Coronary artery (tissue), 2 donors: ENCODE measurements at places on chromosomes 6 and 20.

DNA sequence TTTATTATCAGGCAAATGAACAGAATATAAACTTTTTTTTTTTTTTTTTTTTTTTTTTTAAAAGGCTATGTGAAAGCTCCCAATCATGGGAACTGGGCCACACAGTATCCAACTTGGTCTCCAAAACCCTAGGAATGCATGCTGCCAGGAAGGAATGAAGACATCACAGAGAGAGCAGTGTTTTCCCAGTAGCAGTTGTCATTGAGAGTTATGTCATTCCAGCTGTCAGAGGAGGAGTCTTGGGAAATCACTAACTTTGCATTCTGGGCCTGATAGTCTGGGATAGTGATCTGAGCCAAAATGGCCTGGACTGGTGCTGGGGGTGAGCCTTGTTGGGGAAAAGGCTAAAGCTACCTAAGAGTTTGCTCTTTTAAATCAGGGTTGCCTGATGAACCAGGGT is 231.3 kb upstream of the MAP3K7 start:
- DNase-seq = no peak

DNA sequence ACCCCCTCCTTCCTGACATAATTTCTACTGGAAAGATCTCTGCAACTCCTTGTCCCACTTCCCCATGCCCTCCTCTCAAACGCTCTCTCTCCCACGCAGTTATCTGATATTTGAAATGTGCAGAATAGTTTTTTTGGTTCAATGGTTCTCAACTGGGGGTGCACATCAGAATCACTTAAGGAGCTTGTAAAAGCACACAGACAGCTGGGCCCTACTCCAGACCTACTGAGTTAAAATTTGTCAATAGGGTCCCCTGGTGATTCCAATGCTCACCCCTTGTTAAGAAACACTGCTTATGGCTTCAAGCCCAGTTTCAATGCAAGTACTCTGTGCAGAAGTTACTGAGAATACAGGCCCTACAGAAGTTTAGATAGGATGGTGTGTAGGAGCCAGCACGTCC is 45.2 kb upstream of the KCNK16 start:
- no peak for DNase-seq

- DNase-seq = peak; percentile 80
Observed at GRCh38 chr6:2632368-2632767, 118.4 kb downstream of the MYLK4 start.

DNA sequence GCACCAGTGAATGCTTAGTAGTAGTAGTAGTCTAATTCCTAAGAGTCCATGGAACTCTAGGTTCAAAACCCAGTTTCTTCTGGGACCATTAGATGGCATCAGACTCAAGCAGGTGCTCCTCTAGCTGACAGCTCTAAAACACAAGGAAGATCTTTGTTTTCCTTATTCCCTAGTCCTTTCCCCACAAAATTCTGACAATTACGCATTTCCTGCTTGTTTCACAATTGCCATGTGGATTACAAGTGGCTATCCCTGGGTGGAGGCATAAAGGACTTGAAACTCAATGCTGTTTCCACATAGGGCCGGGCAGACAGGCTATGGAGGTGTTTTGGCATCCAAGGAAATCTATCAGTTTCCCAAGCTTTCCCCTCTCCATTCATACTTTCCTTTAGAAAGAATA is 9.2 kb upstream of the HLA-DOB start:
- no peak for DNase-seq

DNA sequence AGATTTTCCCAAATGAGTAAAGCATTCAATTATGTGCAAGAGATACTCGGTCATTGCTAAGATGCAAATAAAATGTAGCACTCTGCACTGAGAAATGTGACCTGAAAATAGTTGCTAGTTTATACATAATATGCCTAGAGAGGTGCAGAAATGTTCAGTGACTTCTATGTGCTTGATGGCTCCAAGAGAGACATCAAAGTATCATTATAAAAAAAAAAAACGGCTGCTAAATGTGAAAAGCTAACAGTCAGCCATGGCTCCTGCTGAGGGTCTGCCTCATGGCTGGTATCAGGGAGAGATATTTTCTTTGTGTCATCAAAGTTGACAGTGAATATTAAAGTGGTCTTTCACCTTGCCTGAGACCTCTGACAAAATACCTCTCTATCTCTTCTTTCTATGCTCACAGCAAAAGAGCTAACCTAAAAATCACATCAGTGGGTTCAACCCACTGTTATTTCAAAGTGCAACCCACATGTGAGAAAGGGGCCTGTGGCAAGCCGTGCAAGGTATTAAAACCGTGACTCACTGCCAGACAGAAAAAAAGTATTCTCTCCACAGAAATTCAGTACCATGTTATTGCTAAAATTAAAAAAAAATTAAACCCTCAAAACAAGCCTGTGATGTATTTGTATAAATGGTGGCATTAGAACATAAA is 259.0 kb downstream of the HIVEP2 start:
- no peak for DNase-seq

DNA sequence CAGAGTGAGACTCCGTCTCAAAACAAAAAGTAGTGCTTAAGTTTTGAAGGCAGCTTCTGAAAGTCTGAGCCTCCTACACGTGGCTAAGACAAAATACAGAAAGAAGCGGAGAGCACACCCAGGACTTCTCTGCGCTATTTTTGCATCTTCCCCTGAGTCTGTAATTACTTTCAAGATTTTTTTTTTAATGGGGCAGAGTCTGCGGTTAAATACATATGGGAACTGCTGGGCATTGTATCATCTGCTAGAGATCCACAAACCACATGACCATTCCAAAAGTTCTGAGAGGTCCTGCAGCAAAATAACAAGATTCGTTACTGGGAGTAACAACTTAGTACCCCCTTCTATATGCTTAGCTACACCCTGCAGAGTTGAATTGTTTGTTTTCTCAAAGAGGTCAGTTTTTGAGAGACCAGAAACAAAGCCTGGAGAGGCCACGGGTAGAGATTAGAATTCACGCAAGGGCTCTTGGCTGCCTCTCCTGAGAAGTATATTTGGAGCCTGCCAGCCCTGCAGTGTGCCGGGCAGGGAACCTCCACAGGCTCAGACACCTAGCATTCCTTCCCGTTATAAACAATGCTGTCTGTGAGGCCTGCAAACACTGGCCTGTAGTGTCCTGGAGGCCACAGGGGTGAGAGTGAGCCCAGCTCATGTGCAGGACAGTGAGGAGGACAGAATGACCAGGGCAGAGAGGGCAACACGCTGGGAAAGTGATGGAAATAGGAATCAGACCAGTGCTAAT is 48.2 kb upstream of the FAM50B start:
- no peak for DNase-seq

- no peak for DNase-seq
Observed at GRCh38 chr6:9332241-9332780, 897.0 kb upstream of the SLC35B3 start.

- no peak for DNase-seq
Observed at GRCh38 chr6:108186226-108186625, 20.4 kb downstream of the NR2E1 start.

GRCh38 chr6:53375847-53376246 is 27.1 kb upstream of the ELOVL5 start:
- no peak for DNase-seq

GRCh38 chr6:91449539-91449938 is 862.7 kb upstream of the MAP3K7 start:
- no peak for DNase-seq

DNA sequence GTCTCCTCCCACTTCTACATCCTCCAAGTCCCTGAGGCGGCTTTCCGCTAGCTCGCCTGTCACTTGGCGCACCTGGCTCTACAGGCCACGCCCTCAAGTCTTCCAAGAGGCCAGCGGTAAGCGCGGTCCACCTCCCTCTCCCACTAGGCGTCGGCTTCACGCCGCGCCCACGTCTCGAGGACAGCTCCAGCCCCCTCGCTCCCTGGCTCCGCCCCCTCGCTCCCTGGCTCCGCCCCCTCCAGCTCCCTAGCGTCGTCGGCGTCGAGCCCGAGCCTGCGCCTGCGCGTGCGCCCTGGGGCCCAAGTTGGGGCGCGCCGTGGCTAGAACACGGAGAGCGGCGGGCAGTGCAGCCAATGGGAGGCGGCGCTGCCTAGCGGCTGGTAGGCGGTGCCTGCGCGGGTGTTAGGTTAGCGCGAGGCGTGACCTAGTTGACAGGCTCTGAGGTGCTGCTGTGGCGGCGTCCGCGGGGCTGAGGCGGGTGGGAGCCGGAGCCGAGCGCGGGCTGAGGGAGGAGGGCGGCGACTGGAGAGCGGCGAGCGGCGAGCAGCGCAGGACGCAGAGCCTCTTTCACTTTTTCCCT is at the start of gene MACROD2:
Gene MACROD2, plus strand, starts transcription at position 431 of the 580 bp plus-strand sequence.
- DNase-seq = peak; percentile 91

- no peak for DNase-seq
Observed at GRCh38 chr20:20365480-20366161, 2.3 kb upstream of the INSM1 start.

GRCh38 chr20:59405226-59406200 is 105.1 kb downstream of the EDN3 start:
- DNase-seq = no peak
